Activated naive CD8-positive, alpha-beta T cell treated with anti-CD3 and anti-CD28 coated beads for 36 hours (primary cell): ENCODE measurements at places on chromosomes 2 and 18. TPM values are rescaled to one million over a fixed set of nuclear protein-coding genes. Genes with fewer than 3 reads are reported as not detected.

CWC22 gene
- 30.6 TPM for total RNA-seq

DNA sequence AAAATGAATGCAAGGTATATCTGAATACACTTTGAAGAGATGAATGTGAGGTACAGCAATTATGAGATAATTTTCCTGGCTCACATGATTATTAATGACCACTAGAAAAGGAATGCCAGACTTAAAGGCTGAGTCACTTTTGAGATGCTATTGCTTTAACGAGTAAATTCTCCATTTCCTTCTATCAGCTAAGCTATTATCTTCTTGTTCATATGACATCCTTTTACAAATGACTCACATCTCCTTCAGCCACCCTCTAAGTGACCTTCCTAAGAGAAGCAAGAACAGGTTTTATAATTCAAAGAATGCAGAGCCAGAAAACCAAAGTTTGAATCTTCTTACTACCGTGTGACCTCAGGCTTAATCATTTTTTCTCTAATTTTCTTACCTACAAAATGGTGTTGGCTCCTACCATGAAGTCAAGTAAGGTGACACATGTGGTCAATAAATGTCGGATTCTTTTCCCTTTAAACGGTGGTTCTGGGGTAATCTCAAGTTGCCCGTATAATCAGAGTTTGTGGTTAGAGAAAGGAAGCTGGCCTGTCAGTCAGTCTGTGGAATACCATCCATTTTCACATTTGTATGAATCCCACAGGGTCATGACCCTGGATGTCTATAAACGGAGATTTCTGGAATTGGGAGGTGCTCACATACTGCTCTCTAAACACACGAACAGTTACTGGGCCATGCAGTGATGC is 184.0 kb upstream of the PID1 start:
- H3K27ac ChIP-seq = no peak overlapping the region
- no peaks in the 10 kb centered on the region for H3K36me3 ChIP-seq
- no peak overlapping the region for H3K4me3 ChIP-seq
- no peaks in the 10 kb centered on the region for H3K4me1 ChIP-seq
- no peak for DNase-seq

MCEE gene
- 10.6 TPM for total RNA-seq

DNA sequence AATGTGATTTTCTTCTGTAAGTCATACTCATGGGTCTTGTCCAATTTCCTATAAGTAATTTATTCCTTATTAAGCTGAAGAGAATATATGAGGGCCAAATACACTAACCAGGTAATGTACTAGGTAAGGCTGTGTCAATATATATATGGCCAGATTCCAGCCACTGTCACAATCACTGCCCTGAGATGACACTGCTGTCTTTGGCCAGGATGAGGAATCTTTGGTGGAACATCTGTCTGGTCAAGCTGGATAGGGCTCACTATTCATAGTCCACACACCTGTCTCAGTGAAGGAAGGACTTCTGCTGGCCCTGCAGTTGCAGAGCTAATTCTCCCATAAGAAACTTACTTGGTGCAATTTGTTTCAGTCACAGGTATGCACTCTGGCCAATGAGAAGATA is 11.3 kb downstream of the MSTN start:
- no peak overlapping the region for H3K4me3 ChIP-seq
- H3K27ac ChIP-seq = no peak overlapping the region
- peaks cover 4% of the 10 kb centered on the region for H3K27me3 ChIP-seq
- no peaks in the 10 kb centered on the region for H3K36me3 ChIP-seq

LIMS4 gene
- 0.48 TPM for total RNA-seq

CCDC102B gene
- total RNA-seq = 1.4 TPM

HOXD3 gene
- total RNA-seq = not detected

AFF3 gene
- 2.9 TPM for total RNA-seq

- no peaks in the 10 kb centered on the region for H3K4me1 ChIP-seq
- DNase-seq = no peak
- no peaks in the 10 kb centered on the region for H3K36me3 ChIP-seq
- H3K27me3 ChIP-seq = no peaks in the 10 kb centered on the region
Observed at GRCh38 chr2:192035731-192036442, 158.8 kb downstream of the TMEFF2 start.

- peaks cover 17% of the 10 kb centered on the region for H3K36me3 ChIP-seq
- no peaks in the 10 kb centered on the region for H3K27me3 ChIP-seq
- H3K27ac ChIP-seq = no peak overlapping the region
Observed at GRCh38 chr2:202844656-202845055, 26.9 kb downstream of the ICA1L start.

MARS2 gene
- total RNA-seq = 25.1 TPM

OLA1 gene
- total RNA-seq = 166 TPM

WDR35 gene
- 10.2 TPM for total RNA-seq

PPP4R3B gene
- 82.6 TPM for total RNA-seq

DNA sequence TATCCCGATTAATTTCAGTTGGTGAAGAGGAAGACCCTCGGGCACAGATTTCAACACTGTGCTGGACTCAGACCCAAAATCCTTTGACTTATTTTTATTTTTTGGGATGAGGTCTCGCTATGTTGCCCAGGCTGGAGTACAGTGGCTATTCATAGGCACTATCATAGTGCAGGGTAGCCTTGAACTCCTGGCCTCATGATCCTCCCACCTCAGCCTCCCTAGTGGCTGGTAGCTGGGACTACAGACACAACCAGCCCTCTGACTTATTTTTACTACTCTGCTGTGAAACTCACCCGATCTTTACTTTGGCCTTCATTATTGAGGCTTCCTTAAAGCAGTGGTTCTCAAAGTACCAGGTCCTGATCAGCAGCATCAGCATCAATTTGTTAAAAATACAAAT is 18.2 kb upstream of the ADAM17 start:
- peaks cover 13% of the 10 kb centered on the region for H3K4me1 ChIP-seq
- no peak overlapping the region for H3K4me3 ChIP-seq
- no peaks in the 10 kb centered on the region for H3K27me3 ChIP-seq
- no peaks in the 10 kb centered on the region for H3K36me3 ChIP-seq

- no peak overlapping the region for H3K4me3 ChIP-seq
- DNase-seq = no peak
- H3K27ac ChIP-seq = no peak overlapping the region
Observed at GRCh38 chr2:25597881-25598280, 75.5 kb downstream of the DTNB start.

ABHD1 gene
- 0.54 TPM for total RNA-seq

GPR39 gene
- total RNA-seq = not detected
